ENCODE measurements at places on chromosomes 2 and 18.
A peak's percentile ranks its signal among the peaks of the same experiment; 100 is the strongest.

DNA sequence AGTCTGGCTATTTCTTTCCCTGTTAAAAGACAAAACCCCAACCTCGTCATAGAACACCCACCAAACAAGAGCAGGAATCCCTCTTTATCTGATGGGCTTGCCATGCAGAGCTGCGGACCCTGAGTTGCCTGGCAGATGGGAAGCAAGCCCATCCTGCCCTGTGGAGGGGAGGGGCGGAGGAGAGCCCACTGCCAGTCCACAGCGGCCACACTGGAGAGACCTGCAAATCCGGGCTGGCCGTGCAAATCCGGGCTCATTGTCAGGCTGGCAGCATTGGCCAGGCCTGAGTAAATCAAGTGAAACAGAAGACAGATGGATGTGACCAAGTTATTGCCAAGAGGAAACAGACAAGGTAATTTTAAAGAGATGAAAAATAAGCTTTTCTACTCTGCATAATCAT is 22.0 kb downstream of the MYL12B start:
- DNase-seq, result no peak

GRCh38 chr2:205714058-205714776 is 31.9 kb downstream of the NRP2 start:
- DNase-seq, result no peak

DNA sequence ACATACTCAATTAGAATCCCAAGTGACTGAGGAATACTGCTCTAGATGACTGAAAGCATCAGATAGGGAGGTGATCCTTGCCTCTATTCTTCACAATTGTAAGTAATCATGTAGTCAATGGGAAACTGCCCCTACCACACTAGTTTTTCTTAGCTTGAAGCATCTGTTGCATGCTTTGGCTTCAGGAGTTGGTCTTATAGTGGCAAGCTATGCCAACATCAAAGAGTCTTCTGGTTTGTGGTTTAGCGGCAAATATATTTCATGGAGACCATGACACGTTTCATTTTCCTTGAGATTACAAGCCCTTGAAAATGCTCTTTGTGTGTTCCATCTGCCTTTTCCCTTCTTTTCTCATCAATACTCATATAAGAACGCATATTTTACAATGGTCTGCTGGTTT is 12.9 kb downstream of the DCC start:
- DNase-seq, result no peak

DNA sequence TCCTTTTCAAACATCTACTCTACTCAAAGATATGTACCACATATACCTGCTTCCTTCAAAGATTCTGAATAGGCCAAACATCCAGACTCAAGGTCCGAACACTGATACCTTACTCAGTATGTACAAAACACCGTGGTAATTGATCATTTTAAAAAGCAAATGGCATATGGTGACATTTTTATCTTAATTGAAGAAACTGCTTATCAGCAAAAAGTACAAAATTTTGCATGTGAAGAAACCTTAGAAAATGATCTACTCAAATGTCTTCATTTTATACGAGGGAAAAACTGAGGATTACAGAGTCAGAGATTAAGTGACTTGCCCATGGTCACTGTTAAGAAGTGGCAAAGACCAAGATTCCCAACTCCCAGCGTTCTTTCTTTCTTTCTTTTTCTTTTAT is 133.0 kb downstream of the CACNB4 start:
- no peak for DNase-seq

GRCh38 chr2:241279413-241279812 is 36.1 kb downstream of the HDLBP start:
- peak; percentile 12 for DNase-seq

- no peak for DNase-seq
These were observed 372.8 kb upstream of the UBE2E3 start for GRCh38 chr2:180607514-180608049.

DNA sequence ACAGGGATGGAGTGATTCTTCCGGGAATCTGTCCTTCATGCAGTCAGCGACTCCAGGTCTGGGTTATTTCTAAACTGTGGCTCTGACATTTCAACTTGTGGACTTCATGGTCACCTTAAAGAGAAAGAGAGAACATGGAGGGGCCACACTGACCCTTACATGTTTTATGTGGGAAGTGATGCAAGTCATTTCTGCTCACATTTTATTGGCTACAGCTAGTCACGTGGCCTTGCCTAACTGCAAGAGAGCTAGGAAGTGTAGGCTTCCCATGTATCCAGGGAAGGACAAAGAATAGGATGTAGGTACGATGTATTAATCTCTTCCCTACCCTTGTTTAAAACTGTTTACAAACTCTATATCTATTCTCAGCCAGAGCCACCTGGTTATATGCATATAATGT is 30.3 kb upstream of the AFTPH start:
- no peak for DNase-seq

DNA sequence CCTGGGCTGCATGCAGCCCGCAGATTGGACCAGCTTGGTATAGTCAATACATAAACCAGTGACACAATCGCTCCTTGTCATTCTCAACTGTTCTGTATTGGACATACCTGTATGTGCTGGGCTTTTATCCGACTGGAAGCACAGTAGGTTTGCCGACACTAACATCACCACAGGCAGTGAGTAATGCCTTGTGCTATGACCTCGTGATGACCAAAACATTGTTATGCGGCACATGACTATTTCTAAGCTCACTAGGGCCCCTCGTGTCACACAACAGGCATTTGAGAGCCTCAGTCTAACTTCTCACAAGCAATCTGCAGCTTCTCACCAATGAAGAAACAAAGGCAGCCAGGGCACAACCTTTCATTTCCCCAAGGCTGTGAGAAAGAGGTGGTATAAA is 320.8 kb downstream of the AFF3 start:
- no peak for DNase-seq

DNA sequence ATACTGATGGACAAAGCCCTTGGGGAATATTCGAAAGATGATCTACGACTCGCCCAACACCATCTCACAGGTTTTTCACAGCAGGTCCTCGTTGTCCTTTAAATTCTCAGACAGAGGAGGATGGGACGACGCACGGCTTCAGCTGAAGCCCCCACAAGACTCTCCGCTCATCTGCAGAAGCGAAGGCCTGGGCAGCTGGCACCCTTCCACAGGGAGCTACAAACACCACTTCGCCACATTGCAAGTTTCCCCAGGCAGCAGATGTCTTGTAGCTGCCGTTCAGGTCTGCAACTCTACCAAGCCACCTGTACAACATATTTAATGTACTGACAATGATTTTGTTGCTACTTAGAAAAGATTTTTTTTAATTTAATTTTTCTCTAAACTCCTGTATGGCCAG is 642.9 kb downstream of the ZEB2 start:
- DNase-seq, result no peak

DNA sequence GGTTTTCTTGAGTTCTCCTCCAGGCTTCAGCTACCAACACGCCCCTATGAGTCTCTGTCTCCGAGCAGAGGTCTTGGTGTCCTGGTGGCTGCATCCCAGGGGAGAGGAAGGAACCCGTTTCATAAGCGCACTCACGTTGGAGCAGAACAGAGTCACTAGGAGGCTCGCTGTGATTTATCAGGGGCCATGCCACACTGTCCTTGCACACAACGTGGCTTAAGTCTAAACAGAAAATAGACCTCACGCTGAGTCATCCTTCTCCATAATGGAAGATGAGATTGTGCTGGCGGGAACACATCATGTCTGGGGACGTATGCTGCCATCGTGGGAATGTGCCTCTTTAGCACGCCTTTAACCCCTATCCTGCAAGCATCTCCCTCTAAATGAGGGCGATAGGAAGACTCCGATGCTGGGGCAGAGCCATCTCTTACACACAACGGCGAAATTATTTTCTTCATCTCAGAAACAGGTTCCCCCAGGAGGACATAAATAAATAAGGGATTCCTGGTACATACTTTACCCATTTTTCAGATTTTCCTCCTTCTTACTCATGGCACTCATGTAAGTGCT is 211.4 kb downstream of the KLHL29 start:
- DNase-seq, result no peak

DNA sequence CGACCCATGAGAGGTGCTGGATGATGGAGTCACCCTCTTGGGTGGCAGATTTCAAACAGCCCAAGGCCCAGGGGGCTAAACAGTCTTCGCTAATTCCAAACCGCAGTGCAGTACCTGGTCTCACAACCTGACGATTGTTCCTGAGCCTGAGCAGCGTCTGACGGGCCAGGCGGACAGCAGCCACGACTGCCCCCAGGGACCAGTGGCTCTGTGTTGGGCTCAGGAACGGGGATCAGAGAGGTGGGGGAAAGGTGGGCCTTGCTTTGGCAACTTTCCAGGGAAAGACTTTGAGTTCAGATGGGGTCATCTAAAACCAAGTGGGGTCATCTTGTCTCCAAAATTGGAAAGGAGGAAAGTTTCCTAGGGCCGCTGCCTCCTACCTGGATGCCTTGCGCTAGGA is 492 bp downstream of the COLEC11 start:
- DNase-seq, result no peak

Data from activated CD8-positive, alpha-beta memory T cell treated with anti-CD3 and anti-CD28 coated beads, Interleukin-2, amount 50 U/mL, for 48 hours (primary cell).